ENCODE measurements at places on chromosomes 2 and 18. TPM values are rescaled to one million over a fixed set of nuclear protein-coding genes. Genes with fewer than 3 reads are reported as not detected.

GRCh38 chr2:212770240-212770639, 231.6 kb upstream of the ERBB4 start:
- DNase-seq = no peak

Gene DSG4
- not detected for polyA plus RNA-seq

Gene DNER
- polyA plus RNA-seq = not detected

DNA sequence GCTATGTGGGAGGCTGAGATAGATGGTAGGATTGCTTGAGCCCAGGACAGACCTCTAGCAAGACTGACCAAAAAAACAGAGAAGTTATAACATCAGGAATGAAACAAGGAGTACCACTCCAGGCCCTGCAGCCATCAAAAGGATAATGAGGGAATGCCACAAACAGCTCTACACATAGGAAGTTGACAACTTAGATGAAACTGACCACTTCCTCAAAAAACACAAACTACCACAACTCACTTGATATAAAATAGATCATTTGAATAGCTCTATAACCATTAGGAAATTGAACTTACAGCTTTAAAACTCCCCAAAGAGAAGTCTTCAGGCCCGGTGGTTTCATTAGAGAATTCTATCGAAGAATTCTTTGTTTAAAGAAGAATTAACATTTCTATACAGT, 12.9 kb upstream of the ESPNL start:
- DNase-seq = no peak

- no peak for DNase-seq
These were observed 106.3 kb upstream of the TCF4 start for GRCh38 chr18:55694291-55694690.

Gene HNMT
- polyA plus RNA-seq = 0.09 TPM

- DNase-seq = no peak
These were observed 194.1 kb upstream of the FANCL start for GRCh38 chr2:58435246-58435645.

GRCh38 chr2:68992933-68993332, 18.5 kb downstream of the GKN1 start:
- no peak for DNase-seq

DNA sequence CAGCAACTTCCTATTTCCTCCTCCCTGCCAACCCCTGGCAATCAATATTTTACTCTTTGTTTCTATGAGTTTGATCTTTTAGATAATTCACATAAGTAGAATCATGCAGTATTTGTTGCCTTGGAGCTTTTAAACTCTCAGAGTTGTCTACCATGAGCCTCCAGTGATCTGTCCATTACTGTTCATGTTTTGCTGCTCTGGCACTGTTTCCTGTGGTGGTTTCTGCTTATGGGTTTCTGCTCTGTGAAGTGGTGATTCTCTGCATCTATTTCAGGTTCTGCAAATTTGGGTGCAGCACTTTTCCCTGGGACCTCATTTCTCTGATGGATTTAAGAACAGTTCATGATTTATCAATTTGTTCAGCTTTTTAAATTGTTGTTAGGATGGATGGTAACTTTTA, 908.1 kb upstream of the FANCL start:
- no peak for DNase-seq

DNA sequence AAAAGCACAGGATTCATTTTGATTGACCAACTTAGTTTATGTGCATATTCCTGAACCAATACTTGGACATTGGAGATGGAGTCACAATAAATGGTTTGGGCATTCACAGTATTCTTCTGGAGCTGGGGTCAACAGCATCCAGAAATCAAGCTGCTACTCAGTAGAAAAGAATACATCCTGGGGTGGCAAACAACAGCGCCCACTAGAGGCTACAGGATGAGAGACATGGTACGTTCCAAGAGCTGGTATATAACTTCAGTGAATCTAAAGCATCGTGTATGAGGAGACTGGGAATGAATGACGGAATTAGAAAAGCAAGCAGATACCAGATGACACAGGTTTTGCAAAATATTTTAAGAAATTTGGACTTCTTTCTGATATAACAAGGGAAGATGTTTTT, 142.9 kb upstream of the FIGN start:
- DNase-seq = no peak

- no peak for DNase-seq
These were observed 102.5 kb downstream of the RIT2 start for GRCh38 chr18:43012951-43013350.

Gene SLC25A52
- not detected for polyA plus RNA-seq

Gene ANTXR1
- polyA plus RNA-seq = not detected

Gene MPP4
- polyA plus RNA-seq = not detected

Gene BARD1
- polyA plus RNA-seq = 4.3 TPM

- no peak for DNase-seq
These were observed 259.6 kb downstream of the SS18 start for GRCh38 chr18:25830787-25831186.

DNA sequence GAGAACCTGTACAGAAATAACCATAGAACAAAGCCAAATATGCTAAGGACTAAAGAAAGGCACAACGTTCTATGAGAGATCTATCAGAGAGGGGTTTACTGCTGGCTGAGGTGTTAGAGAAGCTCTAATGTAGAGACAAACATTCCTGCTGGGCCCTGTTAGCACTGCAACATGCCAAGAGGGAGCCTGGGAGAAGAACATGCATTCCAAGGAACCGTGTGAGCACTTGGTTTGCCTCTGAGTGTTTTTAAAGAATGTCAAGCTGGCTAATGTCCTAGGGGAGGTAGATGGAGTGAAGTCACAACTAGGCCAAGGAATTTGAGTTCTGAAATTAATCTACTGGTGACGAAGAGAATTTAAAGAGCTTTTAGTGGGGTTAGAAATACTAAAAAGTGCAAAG, 384.3 kb upstream of the LYPD1 start:
- no peak for DNase-seq

GRCh38 chr2:80048296-80048695, 256.3 kb downstream of the LRRTM1 start:
- no peak for DNase-seq

DNA sequence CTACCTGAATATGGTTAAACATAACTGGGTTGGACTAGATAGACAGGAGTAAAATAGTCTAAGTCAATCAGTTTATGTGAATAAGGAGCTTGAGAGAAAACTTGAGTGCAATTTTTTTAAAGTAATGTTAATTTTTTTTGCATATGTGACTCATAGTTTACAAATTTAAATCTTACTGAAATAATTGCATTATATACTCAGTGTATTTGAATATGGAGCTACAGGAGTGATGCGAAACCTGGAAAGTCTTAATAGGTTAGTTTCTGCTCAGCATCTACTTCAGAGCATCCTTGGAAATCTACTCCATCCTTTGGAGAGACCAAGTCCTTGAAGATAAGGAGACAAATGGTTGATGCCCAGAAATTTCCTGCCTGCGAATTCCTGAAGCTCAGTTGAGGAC, 318.8 kb upstream of the NXPH2 start:
- DNase-seq = no peak

DNA sequence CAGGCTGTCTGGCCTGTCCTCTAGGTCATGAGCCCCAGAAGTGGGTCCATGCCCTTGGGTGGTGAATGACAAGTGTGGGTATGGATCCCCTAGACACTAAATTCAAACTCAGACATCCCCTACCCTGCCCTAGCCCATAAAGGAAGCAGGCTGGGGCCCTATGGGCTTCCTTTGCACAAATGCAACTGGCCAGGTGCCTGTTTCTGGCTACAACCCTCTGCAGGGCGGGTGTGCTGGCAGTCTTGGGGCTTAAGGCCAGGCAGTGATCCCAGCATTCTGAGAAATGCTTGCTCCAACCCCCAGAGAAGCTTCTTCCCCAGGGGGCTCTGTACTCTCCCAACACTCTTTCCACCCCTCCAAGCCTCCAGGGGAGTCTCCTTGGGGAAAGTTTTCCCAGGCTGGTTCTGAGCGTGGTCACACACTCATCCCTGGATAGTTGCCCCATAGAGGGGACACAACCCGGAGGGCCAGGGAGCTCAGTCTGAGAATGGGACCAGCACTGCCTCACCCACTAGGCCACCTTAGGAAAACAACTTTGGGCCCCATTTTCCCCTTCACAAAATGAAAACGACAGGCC, 16.6 kb upstream of the ASPRV1 start:
- no peak for DNase-seq

DNA sequence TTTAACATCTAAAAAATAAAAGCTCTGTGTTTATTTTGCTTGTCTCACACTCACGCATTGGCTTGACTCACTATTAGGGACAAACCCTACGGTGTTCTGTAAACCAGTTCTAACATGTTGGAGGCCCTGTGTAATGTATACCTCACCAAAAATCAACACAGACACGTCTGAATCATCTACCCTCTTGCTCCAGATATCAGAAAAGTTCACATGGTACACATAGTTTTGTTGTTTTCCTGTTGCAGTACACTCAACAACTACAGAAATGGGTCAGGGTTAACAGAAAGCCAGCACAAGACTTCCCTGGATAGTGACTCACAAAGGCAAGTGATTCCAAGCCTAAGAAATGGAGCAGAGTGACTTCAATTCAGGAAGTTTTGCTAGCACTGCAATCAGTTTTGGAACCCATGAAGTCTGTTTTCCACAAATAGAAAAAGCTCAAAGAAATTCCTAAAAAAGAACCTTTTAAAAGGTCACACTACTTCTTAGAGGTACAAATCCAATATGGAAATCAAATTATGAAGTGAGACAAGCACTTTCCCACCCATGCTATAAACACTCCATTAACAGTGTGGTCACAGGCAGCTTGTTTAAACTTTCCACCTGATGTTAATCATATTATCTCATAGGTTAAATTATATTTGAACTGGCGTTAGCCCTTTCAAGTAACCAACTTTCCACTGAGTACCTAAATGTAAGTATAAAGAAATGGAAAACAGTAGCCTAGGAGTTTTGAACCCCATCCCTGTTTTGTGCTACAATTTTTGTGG, 87.4 kb downstream of the GAREM1 start:
- DNase-seq = no peak

Gene PDE1A
- polyA plus RNA-seq = 0.06 TPM

- DNase-seq = no peak
These were observed 621.2 kb downstream of the MBD2 start for GRCh38 chr18:53603276-53603675.

DNA sequence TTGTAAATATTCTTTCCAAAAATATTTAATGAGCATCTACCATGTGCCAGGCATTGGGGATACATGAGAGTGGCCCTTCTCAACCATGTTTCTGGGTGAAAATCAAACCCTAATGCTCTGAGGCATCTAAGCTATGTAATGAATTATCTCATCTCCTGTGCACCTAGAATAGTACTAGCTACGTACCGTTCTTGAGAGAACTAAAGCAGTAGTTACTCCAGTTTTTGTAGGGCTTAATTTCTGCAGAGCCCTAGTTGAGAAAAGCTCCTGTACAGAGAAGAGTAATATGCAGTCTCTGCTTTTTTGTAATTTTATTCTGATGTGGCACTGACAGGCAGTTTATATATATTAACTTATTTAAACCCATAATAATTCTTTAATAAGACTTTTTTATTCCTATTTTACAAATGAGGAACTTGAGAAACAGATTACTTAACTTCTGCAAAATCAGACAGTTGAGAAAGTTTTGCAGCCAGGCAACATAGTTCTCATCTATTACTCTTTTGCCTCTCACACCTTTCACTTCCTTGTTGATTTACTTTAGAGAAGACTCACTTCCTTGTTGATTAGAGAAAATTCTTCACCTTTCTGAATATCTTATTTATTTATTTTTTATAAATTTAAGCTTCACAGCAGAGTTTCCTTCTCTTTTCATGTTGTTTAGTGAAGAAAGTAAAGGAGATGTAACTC, 3.1 kb downstream of the SPOPL start:
- peak; percentile 80 for DNase-seq

Gene CAPN14
- polyA plus RNA-seq = 2.2 TPM

- DNase-seq = peak; percentile 55
These were observed 389.8 kb downstream of the FIGN start for GRCh38 chr2:163345795-163346573.
